Inflammatory macrophage treated with lipopolysaccharide for 1 hour (primary cell): ENCODE measurements at places on chromosomes 7 and 10.

GRCh38 chr7:128770233-128770632, 5.4 kb downstream of the OPN1SW start:
- DNase-seq: no peak

DNA sequence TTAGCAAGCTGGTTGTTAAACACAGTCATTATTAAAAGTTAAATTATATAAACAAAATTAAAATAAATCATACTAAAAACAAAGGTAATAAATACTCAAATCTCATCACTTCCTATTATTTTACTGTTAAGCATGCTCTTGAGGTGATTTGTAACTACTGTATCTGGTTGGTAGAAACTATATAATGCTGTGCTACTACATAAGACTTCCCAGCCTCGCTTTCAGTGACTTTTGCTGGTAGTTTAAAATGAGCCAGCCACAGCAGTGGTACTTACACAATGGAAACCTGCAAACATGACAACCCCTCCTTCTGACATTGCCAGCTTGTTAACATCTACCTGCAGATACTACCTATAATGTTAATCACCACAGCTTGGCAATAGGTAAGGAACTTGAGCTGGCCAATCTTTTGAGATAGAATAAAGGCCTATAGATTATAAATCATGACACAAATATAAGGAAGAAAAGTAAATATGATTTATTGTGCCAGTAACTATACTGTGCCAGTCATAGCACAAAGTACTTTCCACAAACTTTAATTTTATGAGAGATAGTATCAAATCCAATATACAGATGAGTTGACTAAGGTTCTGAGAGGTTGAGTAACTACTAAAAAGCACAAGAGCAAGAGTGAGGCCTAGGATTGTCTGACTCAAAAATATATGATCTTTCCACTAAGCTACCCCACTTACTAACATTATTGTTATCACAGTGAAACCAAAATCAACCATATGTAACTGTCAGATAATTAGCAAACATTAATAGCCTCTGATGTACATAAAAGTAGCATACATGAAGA, 181.1 kb upstream of the ASAH2 start:
- no peak for DNase-seq

DNA sequence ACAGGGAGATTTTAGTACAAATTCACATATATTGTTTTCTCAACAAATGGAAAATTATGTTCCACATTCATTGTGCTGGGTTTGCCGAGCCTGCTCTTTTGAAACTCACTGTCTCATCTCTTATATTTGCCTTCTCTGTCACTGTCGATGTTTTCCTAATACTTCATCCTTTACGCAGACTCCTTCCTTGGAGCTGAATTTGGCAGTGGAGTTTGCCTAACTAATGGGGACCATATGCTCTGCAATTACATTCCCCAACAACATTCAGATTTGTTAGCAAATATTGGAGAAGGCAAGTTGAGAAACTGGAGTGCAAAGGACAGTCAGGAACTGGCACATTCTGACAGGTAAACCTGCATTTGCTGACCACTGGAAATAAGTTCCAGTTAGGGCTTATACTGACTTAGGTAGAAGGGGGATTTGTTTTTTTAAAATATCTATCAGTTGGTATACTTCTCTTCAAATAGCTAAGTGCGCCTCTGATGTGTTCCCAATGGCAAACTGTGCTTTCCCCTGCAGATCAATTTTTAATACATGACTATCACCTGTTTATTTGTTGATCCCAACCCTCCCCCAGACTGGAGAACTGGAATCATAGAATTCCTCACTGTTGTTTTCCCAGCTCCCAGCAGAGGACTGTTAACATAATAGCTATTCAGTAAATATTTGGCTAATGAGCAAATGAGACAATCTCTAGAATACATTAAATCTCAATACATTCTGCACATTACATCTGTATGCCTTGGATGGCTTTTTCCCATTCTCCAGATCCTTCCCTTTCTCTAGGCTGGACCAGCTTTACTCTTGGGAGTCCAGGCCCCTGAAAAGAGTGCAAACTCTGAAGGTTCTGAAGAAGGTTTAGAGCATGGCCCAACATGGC, 769.3 kb downstream of the KCNMA1 start:
- no peak for DNase-seq

GRCh38 chr10:78140066-78140630, 106.5 kb downstream of the RPS24 start:
- no peak for DNase-seq

- DNase-seq: no peak
Measured at GRCh38 chr10:6513476-6513875, 66.6 kb downstream of the PRKCQ start.

- DNase-seq: no peak
Measured at GRCh38 chr10:71731791-71732190, 12.2 kb upstream of the C10orf105 start.

- no peak for DNase-seq
Measured at GRCh38 chr10:24983130-24983529, 30.7 kb upstream of the PRTFDC1 start.

DNA sequence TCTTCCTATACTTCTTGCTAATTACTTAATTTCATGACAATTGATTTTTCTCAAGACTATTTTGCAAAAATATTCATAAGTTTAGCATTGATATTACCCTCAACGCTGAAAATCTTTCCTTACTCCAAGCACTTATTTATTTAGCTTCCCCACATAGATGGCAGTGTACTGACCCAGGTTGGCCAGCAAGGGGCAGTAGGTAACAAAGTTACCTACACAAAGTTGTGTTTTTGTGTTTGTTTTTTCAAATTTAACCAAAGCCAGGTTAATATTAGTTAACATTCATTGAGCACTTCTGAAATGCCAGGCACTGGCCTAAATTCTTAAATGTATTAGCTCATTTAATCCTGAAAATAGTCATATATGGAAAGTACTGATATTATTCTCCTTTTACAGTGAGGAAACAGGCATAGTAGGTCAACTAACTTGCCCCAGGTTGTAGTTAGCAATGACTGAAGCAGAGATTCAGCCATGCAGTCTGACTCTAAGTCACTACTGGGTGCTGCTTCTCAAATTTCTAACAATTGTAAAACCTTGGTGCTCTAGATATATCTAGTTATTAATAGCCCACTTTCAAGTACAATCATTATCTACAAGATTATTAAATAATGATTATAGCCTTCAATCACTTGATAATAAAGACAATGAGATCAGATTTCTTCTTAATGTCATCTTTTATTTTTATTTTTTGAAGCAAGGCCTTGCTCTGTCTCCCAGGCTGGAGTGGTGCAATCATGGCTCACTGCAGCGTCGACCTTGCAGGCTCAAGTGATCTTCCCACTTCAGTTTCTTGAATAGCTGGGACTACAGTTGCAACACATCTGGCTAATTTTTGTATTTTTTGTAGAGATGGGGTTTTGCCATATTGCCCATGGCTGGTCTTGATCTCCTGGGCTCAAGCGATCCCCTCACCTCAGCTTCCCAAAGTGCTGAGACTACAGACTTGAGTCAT, 5.8 kb upstream of the GGCT start:
- DNase-seq: peak; percentile 62

DNA sequence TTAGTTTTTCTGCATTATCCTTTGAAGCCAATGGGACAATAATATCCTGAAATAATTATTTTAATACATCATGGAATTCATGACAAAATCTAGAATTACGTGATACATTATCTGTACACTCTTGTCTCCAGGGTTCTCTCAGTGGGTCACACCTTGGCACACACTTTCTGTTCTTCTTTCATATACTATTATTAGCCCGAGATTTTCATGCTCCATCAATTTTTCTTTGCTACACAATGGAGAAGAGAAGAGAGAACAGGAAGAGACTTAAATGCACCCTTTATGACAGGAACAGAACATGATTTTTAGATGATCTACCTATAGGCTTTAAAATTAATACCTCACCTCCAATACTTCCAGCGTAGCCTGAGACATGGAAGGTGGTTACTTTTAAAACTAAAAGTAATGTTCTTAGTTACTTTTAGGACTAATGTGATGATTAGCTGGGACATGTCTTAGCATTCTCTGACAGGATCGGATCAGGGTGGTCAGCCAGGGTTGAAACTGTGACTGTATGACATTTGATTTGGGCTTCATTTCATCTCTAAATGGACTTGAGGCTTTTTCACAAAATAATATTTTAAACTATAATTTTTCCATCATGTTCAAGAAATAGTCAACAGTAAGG, 148.2 kb upstream of the WNT16 start:
- DNase-seq: no peak

GRCh38 chr7:29090836-29091601, 55.3 kb downstream of the CPVL start:
- no peak for DNase-seq

GRCh38 chr10:74994854-74995253, 116.6 kb upstream of the SAMD8 start:
- no peak for DNase-seq

DNA sequence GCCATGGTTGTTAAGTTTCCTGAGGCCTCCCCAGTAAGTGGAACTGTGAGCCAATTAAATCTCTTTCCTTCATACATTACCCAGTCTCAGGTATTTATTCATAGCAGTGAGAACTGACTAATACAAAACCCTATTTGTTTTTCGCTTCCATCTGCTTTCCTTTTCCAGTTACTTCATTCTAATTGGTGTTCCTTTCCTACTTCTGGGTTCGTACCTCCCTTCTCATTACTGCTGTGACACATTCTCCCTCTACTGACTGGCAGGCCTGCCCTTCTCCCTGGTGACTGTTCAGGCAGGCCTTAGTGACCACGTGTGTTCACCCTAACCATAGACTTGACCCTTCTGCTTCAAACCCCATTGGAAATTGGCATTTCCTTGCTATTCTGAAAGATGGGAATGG, 37.7 kb downstream of the MTURN start:
- DNase-seq: no peak

DNA sequence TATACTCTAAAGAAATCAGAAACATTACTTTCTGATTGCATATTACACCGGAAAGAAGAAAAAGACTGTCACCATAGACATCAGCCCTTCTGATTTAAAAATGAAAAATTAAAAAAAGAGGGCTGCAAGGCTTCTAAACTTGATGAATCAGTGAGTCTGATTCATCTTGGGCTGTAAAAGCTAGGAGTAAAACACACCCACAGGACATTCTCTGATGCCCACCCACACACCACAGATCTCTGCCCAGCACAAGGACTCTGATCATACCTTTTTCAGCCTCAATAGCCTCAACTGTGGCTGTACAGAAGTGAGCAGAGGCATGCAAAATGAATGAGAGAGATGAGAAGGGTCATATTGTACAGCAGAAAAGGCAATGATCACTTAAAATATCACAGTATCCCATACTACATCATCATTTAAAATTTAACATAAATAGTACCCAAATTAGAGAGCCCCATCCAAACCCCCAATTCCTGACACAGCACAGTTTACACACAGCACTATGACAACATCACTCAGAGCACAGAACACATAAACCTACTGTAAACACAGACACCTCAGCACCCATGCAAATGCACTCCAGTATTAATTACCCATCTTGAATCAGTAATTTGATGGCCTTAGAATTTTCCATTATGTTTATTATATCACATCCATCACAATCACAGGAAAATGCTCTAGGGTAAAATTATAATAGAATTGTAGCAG, 6.4 kb upstream of the MSS51 start:
- peak; percentile 8 for DNase-seq

DNA sequence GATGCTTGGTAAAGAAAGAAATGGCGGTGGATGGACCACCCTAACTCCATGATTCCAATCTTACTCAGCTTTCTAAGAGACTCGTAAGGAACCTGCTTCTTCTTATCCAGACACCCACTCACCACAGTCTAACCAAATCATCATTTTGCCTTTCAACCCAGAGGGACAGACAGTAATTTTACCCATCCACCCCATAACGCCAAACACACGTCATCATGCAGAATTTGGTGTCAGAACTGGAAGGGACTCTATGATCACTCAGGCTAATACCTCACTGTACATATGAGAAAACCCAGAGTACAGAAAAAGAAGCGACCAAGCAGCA, 388 bp downstream of the ECD start:
- DNase-seq: peak; percentile 67

- no peak for DNase-seq
Measured at GRCh38 chr7:25855854-25856782, 295.9 kb upstream of the NFE2L3 start.

GRCh38 chr7:27740449-27741086, 606 bp downstream of the TAX1BP1 start:
- DNase-seq: peak; percentile 54

DNA sequence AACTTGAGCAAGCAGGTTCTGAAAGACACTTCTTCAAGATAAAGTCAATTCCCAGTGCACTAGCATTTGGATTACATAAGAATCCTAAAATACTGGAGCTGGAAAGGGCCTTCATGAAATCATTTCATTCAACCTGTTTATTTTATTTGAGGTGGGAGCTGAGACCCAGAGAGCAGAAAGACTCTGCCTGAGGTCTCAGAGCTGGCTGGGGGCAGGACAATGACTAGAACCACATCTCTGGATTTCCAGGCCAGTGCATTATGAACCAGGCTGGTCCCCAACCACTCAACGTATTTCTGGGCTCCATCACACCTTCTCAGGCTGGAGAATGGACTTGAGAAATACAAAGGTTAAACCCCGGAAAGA, 8.4 kb downstream of the ANXA11 start:
- no peak for DNase-seq

DNA sequence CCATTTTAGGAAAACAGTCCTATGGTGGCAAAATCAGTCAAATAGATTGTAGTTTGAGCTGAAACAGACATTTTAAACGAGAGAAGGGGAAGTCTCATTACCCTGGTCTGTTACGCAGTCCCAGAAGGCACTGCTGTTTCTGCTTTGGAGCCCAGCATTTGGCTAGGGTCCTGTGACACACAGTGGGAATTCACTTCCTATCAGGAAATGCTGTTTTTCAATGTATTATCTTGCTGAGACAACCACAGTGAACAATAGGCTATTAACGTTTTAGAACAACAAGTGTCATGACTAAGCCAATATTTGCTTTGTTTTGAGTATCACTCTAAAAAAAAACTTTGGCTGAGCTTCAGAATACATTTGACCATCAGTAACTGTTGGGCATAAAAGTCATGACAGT, 74.1 kb downstream of the ADD3 start:
- peak; percentile 45 for DNase-seq

DNA sequence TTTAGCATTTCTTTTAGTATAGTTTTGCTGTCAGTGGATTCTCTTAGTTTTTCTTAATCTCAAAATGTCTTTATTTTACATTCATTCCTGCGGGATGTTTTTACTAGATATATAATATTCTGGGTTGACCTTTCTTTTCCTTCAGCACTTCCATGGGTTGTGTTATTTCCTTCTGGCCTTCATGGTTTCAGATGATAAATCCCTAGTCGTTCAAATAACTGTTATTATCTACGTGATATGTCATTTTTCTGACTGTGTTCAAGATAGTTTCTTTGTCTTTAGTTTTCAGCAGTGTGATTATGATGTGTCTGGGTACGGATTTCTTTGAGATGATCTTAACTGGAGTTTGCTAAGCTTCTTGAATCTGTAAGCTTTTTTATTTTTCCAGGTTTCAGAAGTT, 75.7 kb upstream of the ELN start:
- DNase-seq: no peak

DNA sequence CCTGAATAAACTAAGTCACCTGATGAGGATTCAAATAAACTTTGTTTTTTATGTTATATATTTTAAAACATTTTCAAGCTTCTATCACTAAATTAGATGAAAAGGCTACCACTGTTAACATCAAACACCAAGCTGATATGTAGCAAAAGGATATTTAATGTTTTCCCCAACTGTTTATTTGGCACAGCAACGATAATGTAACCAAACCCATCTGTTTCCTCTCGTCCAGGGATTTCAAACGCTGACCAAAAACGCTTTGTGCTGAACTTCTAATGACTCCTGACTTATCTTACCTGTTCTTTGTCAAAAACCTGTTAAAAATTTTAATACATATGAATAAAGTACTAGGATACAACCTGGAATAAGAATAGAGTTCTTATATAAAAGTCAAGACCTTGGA, 30.5 kb downstream of the DCLRE1A start:
- no peak for DNase-seq

- no peak for DNase-seq
Measured at GRCh38 chr7:159091480-159092475, 52.9 kb downstream of the VIPR2 start.
